Right hindlimb (tissue), 1 donor: ENCODE measurements at places on chromosomes 3 and 15.

GRCh38 chr3:36804295-36805055 lies 40.1 kb upstream of the DCLK3 start:
- DNase-seq: no peak

- DNase-seq: no peak
These were observed 7.7 kb downstream of the POU1F1 start for GRCh38 chr3:87268646-87269211.

- DNase-seq: no peak
These were observed 25.5 kb upstream of the HACD2 start for GRCh38 chr3:123610331-123610730.

DNA sequence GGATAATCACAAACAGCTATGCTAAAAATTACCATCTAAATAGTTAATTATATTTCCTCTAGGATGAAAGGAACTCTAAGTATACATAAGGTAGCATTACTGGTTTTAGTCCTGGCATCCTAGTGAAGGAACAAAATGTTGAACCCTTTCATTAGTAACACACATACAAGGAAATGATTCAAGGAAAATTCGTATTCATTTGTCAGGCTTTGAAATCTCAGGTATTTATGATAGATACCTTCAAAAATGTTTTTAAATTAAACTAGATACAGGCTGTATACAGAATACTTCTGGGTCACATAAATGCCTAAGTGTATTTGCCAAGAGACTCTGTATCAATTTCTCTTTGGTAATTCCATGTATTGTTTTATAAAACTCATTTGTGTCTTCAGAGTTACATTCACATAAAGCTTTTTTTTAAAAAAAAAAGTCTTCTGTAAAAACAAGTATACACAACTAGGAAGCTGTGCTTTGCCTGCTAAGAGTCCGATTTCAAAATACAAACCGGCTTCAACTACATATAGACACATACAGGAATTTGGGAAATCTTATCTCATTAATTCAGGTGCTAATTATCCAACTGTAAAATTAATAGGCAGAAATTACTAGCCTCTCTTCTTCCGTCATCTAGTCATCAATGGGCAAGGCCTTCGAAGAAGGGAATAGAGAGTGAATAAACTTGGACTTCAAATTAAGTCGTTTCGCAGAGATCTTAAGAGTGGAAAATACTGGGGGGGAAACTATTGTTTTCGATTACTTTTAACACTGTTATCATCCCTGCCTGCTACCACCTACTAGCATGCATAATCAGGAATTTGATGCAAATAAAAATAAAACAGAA lies 1.3 kb downstream of the SECISBP2L start:
- DNase-seq: no peak

DNA sequence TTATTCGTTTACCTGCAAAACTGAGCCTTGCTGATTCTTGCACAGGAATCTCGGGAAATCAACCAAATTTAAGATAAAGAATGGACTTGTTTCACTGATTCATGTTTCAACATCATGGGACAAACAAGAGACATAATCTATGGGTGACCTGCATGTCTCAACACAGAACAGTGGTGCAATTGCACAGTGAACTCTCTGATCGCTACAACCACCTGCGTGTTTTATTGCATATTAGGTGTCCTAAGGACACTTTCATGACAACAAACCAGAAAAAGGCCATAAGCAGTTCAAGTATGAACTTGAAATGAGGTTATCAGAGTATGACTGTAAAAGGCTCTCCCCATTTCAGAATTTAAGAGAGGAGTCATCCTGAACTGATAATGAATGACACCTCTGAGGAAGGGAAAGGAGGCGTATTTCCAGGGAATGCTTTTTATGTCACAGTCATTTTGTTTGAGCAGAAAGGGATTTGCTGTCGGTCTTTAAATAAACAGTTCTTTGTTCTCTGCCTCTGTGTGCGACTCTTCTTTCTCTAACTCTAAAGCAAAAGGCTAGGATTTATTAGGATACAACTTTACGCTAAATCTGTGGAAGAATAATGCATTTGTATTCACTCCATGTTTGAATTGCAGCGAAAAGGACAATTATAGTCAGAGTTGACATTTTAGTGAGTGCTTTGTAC lies 167.2 kb downstream of the RBMS3 start:
- DNase-seq: no peak

DNA sequence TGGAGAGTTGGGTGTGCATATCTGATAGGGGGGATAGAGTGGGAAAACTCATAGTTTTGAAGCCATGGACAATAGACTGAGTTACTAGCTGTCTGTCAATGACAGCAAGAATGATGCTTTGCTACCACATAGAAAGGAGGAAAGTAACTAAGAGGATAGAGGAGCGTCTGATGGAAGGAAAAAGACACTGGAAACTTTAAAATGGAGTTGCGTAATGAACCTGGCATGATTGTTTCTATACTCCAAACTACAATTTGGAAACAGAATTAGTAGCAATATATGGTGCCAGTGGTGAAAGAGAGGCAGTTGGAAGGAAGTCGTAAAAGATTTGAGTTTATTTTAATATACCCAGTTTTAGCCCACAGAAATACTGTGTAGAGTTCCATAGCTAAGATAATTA lies 163.6 kb downstream of the TUSC7 start:
- no peak for DNase-seq

GRCh38 chr3:160982491-160982890 lies 122.7 kb downstream of the B3GALNT1 start:
- no peak for DNase-seq
